ENCODE measurements at places on chromosomes 11 and 22.

DNA sequence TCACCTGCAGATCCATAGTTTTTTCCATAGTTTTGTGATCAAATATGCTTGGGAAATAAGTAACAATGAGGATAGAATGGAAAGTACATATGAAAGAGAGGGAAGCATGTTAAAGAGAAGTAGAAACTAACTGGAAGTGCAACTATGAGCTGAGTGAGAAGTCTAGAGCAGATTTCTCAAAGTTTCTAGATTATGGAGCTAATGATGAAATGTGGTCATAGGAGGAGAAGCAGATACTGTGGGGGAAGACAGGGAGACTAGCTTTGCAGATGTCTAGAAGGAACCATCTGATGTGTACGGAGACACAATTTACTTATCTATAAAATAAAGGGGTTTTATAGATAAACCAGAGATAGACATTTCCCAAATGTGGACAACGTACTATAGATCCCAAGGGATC lies 37.1 kb downstream of the RELT start:
- no peak for DNase-seq

GRCh38 chr11:76047231-76047630 lies 159.1 kb downstream of the WNT11 start:
- DNase-seq: no peak

DNA sequence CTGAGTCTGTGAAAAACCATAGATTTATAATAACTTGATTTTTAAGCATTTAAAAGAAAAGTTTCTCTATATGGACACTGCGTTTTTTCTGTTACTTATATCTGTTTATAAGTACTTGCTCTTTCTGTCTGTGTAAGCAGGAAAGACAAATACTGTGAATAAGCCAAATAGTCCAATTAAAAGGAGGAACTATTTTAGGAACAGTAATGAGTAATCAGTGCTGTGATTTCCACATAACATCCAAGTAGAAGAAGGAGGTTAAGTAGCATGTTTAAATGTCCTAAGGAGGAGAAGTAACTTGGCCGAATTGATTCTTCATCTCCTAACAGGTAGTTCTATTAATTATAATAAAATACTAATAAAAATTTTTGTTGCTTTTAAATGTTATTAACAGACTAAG lies 40.8 kb downstream of the ZNF214 start:
- no peak for DNase-seq

- peak; percentile 67 for DNase-seq
Measured at GRCh38 chr11:57903441-57904123, 120.1 kb upstream of the OR9Q1 start.

- DNase-seq: no peak
Measured at GRCh38 chr11:60371386-60371785, 6.9 kb upstream of the MS4A7 start.

GRCh38 chr22:37070334-37070733 lies 18.8 kb downstream of the KCTD17 start:
- DNase-seq: no peak

- no peak for DNase-seq
Measured at GRCh38 chr11:84130646-84131427, 844.7 kb upstream of the CCDC90B start.

DNA sequence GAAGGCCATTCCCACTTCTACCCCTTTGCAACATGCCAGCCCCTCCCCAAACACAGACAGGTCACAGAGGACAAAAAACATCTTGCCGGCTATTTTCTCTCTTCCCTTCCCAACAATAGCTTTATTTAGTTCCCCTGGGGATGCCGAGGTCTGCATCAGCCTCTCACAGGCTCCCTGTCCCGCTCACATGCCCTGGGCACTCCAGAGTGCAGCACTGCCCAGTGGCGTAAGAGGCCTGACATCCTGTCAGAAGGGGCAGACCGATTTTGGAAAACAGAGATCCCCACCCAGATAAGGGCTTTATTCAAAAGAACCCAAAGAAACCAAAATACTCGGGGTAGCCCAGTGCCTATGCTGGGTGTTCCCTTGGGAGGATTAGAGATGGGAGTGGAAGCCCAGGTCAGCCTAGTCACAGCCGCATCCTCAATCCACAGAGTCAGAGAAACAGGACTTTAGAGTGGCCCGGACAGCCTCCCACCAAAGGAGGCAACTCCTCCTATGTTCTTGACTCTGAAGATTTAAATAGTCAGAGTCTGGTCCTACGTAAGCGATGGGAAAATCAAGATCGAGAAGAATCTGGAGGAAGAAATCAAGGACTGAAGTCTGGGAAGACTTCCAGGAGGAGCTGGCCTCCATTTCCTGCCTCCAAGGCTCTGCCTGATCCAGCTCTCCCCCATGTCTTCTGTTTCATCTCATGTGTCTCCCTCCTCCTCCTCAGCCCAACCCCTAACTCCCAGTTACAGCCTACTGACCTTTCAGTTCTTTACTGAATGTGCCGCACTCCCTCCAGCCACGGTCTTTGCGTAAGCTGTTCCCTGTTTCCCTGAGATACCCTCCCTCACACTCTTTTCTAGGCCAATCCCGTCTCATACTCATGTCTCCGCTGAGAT lies 129.3 kb downstream of the FBXO7 start:
- no peak for DNase-seq

DNA sequence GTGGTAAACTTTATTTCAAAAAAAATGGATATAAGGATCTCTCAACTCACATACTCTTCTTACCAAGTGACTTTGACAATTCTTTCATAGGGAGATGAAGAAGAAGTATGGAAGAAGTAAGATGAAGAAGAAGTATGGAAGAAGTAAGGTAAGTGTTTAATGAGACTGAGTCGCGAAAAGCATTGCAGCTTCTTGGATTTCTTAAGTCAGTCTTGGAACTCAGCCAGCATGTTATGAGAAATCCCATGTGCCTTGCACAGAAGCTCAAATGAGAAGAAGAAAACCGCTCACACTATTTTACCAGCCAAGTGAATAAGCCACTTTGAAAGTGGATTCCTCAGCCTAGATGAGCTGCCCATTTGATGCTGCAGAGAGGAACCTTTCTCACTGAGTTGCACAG lies 332.0 kb upstream of the CCDC179 start:
- peak; percentile 2 for DNase-seq

DNA sequence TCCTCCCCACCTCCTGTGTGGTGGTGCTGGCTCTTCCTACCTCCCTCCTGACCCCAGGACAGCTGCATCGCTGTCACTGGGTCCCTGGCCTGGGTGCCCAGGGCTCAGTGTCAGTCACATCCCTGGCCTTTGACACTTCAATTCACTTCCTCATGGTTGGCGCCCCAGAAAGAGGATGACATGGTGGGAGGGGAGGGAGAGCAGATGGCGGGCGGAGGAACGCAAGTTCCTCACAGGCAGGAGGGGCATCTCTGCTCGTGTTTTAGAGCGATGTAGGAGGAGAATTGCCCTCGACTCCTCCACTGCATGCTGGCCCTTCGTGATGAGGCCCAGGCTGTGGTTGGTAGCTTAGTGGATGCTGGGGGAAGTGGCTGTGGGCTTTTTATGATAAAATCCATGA lies 35.1 kb upstream of the KRTAP5-7 start:
- DNase-seq: no peak

- DNase-seq: no peak
Measured at GRCh38 chr11:112565551-112565950, 304.9 kb upstream of the PLET1 start.

GRCh38 chr11:134742956-134743819 lies 331.1 kb upstream of the B3GAT1 start:
- DNase-seq: no peak

DNA sequence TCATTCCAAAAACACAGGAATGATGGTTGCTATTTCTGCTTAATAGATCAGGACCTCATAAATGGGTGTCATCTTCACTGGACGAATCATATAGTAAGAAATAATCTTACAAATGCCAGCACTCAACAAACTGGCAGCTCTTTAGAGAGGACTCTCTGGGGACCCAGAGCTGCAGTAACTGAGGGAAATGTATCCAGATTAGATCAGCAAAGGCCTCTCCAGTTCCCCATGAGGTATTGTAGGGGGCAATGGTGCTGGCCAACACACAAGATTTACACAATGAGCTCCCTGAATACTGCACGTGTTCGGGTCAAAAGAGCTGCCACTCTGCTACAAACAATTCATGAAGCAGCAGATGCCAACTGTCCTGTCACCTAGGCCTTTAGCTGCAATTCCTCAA lies 110.2 kb downstream of the RBFOX2 start:
- DNase-seq: peak; percentile 18

- DNase-seq: peak; percentile 72
Measured at GRCh38 chr22:42262964-42263363, 7.5 kb downstream of the TCF20 start.

GRCh38 chr11:45110562-45110961 lies 35.9 kb upstream of the PRDM11 start:
- peak; percentile 84 for DNase-seq

- DNase-seq: no peak
Measured at GRCh38 chr11:128917144-128917724, 25.4 kb downstream of the TP53AIP1 start.

- no peak for DNase-seq
Measured at GRCh38 chr22:43057641-43058040, 31.6 kb downstream of the TTLL1 start.

GRCh38 chr22:35128637-35129036 lies 62.7 kb downstream of the ISX start:
- no peak for DNase-seq

GRCh38 chr22:40178417-40179409 lies 988 bp downstream of the TNRC6B start:
- peak; percentile 68 for DNase-seq

DNA sequence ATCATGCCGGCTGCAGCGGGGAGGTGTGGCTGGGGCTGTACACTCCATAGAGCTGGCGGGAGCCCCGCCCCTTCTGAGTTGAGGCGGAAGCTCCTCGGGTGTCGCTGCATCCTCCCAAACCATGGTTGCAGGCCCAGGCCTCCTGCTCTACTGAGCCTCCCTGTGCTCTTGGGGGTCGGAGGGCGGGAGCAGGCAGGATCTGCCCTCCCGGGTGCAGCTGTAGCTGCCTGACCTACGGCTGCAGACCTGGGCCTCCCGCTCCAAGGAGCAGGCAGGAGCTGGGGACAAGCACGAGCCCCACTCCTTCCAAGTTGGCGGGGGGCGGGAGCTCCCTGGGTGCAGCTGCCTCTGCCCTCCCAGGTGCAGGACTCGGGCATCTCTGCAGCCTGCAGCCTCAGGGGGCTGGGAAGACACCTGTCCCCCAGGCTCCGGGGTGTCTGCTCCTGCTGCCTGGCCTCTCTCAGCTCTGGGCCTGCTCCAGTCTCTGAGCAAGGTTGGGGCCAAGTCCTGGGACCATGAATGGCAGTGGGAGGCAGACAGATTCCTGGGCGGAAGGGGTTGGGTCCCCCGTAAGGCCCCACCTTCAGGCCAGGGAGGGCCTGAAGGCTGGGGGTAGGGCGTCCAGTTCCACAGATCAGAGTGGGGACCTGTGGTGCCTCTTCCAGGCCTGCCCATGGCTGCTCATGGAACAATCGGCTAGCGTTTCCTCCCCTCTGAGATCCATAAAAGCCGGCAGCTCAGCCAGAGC lies 46.4 kb upstream of the SC5D start:
- no peak for DNase-seq

GRCh38 chr11:76705826-76706225 lies 35.3 kb upstream of the LRRC32 start:
- no peak for DNase-seq

- no peak for DNase-seq
Measured at GRCh38 chr22:40108396-40108795, 69.3 kb upstream of the TNRC6B start.

GRCh38 chr11:134372536-134372935 lies 39.5 kb downstream of the B3GAT1 start:
- DNase-seq: no peak

DNA sequence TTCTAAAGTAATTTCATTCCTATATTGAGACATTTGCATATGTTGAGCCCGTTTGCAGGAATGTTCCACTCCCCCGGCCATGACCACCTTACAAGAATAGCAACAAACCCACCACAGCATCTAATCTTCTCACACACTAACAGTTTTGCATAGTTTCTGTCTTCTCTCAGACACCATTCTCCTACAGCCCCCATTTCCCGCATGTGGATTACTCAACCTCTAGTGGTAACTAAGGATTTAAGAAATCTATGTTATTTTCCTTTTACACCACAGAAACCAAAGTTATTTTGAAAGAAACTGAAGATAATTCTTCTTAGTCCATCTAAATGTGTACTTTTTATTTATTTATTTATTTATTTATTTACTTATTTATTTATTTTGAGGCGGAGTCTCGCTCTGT lies 2.3 kb downstream of the MS4A4E start:
- DNase-seq: no peak
